HCT116 (cell line): ENCODE measurements at places on chromosomes 3 and 15. TPM values are rescaled to one million over a fixed set of nuclear protein-coding genes. Genes with fewer than 3 reads are reported as not detected.

Gene CCDC9B
- 15.6 TPM for total RNA-seq

DNA sequence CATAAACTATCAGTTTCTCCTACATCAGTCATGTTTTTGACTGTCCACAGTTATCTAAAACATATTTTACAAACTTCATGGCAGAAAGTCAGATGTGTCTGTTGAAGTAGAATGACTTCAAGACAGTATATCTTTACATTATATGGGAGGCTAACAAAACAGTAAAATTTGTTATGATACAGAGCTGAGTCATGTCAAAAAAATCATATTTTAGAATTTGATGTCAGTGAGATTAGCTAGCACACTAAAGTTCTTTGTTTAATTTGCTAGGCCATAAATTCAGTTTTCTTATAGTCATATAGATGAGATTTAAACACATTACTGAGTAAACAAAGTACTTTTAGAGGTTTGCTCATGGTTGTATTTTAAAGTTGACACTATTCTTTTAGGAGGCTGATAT is 80.3 kb upstream of the IGSF10 start:
- peaks cover 7% of the 10 kb centered on the region; the same call in 1 of the 2 replicates for H3K4me1 ChIP-seq
- no peak overlapping the region for H3K27ac ChIP-seq
- DNase-seq, result no peak
- H3K27me3 ChIP-seq, result no peaks in the 10 kb centered on the region
- no peaks in the 10 kb centered on the region for H3K36me3 ChIP-seq

DNA sequence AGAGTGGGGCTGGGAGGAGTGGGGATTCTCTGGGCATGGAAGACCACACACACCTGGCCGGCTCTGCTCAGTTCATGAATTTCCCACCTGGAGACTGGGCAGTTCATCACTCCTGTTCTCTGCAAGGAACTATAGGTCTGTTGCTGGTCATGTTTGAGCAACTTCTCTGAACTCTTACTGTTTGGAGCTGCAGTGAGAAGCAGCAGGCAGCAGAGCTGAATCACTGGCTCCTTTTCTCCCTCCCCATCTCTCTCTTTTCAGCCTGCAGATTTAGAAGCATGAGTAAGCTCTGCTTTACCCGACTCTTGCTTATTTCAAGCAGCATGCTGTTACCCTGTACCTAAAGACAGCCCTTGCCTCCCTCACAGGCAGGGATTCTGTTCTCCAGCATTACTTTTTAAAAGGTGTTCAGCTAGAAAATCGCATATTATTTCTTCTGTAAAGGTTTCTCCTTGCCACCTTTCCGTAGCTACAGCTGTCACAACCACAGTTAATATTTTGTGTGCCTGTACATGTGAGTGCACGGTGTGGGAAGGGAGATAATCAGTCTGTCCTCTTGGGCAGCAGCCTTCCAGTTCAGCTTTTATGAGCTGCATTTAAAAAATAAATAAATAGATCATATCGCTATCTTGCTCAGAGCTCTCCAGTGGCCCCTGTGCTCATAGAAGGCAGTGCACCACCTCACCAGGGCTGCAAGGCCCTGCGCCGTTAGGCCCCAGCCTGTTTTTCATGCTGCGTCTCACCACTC is 131.6 kb downstream of the CHCHD6 start:
- H3K27ac ChIP-seq, result no peak overlapping the region
- H3K27me3 ChIP-seq, result no peaks in the 10 kb centered on the region
- H3K4me3 ChIP-seq, result no peak overlapping the region
- H3K36me3 ChIP-seq, result no peaks in the 10 kb centered on the region
- no peak for DNase-seq

GRCh38 chr15:90513448-90513847 is 16.3 kb upstream of the CRTC3 start:
- no peak overlapping the region for H3K27ac ChIP-seq
- H3K36me3 ChIP-seq, result no peaks in the 10 kb centered on the region
- H3K27me3 ChIP-seq, result no peaks in the 10 kb centered on the region
- peaks cover 2% of the 10 kb centered on the region; the same call in 1 of the 2 replicates for H3K4me1 ChIP-seq
- no peak overlapping the region for H3K4me3 ChIP-seq

- no peak overlapping the region for H3K27ac ChIP-seq
- H3K27me3 ChIP-seq, result no peaks in the 10 kb centered on the region
- H3K36me3 ChIP-seq, result no peaks in the 10 kb centered on the region
- DNase-seq, result no peak
- H3K4me3 ChIP-seq, result no peak overlapping the region
These were observed 97.2 kb upstream of the C3orf80 start for GRCh38 chr3:160128056-160128455.

- no peaks in the 10 kb centered on the region for H3K36me3 ChIP-seq
- no peak for DNase-seq
- no peaks in the 10 kb centered on the region for H3K27me3 ChIP-seq
- no peak overlapping the region for H3K4me3 ChIP-seq
- no peaks in the 10 kb centered on the region for H3K4me1 ChIP-seq
These were observed 68.5 kb upstream of the SLC2A2 start for GRCh38 chr3:171095063-171095462.

- no peak for DNase-seq
- no peak overlapping the region for H3K27ac ChIP-seq
- H3K36me3 ChIP-seq, result no peaks in the 10 kb centered on the region
- no peak overlapping the region for H3K4me3 ChIP-seq
- H3K4me1 ChIP-seq, result no peaks in the 10 kb centered on the region
These were observed 46.7 kb upstream of the PLAAT1 start for GRCh38 chr3:193194371-193194770.

GRCh38 chr3:58175437-58176184 is 35.2 kb downstream of the DNASE1L3 start:
- no peak for DNase-seq
- H3K4me3 ChIP-seq, result no peak overlapping the region
- H3K27me3 ChIP-seq, result no peaks in the 10 kb centered on the region
- no peak overlapping the region for H3K27ac ChIP-seq
